ENCODE measurements at places on chromosomes 7 and 10.

DNA sequence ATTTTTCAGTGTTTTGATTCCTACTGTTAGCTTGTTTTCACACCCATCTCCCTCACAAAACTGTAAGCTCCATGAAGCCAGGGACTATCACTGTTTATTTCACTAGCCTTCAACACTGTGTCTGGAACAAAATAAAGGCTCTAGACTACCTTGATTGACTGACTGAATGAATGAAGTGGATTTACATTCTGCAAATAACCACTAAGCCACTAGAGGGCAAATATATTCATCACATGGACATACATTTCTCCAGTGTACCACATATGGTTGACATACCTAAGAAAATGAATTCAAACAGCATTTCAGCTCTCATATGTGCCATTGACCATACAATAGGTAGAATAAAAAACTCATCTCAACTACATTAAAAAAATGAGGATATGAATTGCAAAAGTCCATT, 185.9 kb downstream of the RAB11FIP2 start:
- no peak for DNase-seq

- no peak for DNase-seq
These were observed 11.6 kb downstream of the GRID1 start for GRCh38 chr10:86354761-86355540.

- peak; percentile 73 for DNase-seq
These were observed 32.2 kb upstream of the ZFAND2A start for GRCh38 chr7:1192171-1192676.

GRCh38 chr10:77325233-77325537, 312.4 kb downstream of the KCNMA1 start:
- no peak for DNase-seq

GRCh38 chr7:28517606-28518005, 105.3 kb downstream of the CREB5 start:
- no peak for DNase-seq

DNA sequence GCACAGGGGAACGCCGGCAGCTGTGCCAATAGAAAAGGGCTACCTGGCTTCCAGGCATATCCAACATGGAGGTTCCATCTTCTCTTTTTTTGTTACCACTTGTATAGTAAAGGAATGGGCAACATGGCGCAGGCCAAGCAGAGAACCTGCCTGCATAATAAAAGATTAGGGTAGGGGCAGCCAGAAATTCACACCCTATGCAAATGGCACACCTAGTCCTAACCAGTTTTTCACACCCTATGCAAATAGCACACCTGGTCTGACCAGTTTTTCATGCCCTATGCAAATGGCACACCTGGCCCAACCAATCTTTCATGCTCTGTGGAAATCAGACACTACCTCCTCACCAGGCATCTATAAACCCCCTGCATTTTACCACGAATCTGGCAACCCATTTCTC, 369.5 kb downstream of the IPMK start:
- DNase-seq, result no peak

- no peak for DNase-seq
These were observed 66.5 kb downstream of the DGKB start for GRCh38 chr7:14836006-14836405.

DNA sequence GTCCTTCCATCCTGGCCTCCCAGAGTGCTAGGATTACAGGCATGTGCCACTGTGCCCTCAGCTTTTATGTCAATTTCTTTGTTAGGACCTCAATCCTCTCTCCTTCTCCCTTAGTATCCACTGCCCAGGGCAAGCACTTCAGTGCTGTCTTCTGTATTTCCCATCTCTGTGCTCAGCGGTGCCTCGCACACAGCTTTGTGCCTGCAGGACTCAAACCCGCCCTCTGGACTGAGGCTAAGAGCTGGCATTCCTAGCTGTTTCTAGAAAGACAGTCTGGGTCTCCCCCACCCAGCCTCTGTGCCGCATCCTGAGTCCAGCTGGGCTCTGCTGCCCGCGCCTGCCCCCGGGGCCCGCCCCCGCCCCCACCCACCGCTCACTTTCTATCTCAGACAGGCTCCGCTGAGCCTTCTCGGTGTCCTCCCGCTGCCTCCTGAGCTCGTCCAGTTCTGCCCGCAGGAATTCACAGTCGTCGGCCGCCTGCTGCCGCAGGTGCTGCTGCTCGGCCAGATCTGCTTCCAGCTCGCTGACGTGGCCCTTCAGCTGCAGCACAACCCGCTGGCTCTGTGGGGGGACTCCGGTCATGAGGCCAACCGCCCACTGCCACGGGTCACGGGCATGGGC, 67.3 kb downstream of the SPDYE5 start:
- no peak for DNase-seq

GRCh38 chr7:134778941-134779740, at the start of gene CALD1:
CALD1 (plus strand) TSS chr7:134779634; CDS start chr7:134867734, 88,100 bp downstream.
- DNase-seq, result peak; percentile 85
